Stimulated activated CD4-positive, alpha-beta T cell treated with anti-CD3 and anti-CD28 coated beads, TNF-alpha, amount 100 ng/mL, for 1 hour (primary cell): ENCODE measurements at places on chromosomes 5 and 9.

- no peak for DNase-seq
Observed at GRCh38 chr5:32044939-32045338, 129.2 kb downstream of the GOLPH3 start.

DNA sequence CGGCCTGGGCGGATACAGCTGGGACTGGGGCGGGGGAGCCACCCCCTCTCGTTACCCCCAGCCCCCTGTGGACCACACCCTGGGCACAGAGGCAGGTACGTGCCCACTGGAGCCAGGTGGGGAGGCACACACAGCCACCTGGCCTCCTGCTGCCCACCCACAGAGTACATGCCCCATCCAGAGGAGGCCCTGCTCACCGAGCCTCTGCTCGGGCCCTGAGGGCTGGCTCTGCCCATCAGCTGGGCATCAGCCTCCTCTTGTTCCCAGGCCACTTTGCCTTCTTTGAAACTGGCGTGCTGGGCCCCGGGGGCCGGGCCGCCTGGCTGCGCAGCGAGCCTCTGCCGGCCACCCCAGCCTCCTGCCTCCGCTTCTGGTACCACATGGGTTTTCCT is 6.3 kb downstream of the MAMDC4 start:
- no peak for DNase-seq

DNA sequence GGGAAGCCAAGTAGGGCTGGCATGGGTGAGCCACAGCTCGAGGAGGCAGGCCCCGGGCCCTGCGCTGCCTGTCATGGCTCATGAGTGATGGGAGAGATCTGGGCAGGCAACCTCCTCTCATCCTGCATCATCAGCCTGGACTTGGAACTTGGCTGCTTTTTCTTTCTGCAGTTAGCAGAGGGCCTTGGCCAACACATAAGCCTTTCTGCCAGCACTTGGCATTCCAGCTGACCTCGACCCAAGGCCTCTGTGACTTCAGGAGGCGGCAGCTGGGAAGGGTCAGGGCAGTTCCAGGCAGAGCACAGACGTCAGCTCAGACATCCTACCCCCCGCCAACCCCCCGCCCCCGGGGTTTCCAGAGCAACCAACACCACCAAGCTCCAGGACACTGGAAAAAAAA is 7.6 kb downstream of the S1PR3 start:
- DNase-seq = no peak

GRCh38 chr9:36592801-36593583 is 20.3 kb downstream of the MELK start:
- no peak for DNase-seq

GRCh38 chr9:31637861-31638260 is 746.6 kb upstream of the ACO1 start:
- DNase-seq = no peak

DNA sequence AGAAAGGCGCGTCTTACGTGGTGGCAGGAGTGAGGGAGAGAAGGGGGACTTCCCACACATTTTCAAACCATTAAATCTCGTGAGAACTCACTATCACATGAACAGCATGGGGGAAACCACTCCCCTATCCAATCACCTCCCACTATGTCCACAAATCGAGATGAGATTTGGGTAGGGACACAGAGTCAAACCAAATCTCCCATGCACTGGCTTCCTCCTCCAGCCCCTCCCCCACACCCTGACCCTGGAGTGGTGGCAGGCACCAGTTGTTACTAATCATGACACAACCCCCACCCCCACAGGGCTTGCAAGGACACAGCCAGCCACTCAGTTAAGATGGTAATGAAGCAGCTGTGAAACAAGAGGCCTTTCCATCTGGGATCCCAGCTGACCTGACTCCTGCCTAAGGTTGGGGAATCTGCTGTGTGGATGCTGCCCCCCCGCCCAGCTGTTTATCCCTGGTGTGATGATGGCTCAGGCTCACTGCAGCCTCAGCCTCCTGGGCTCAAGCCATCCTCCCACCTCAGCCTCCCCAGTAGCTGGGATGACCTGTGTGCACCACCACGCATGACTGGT is 57.1 kb upstream of the FUBP3 start:
- no peak for DNase-seq

GRCh38 chr9:82808478-82808877 is 254.5 kb downstream of the RASEF start:
- no peak for DNase-seq

- DNase-seq = no peak
Observed at GRCh38 chr5:112059579-112060135, 302.7 kb upstream of the NREP start.

DNA sequence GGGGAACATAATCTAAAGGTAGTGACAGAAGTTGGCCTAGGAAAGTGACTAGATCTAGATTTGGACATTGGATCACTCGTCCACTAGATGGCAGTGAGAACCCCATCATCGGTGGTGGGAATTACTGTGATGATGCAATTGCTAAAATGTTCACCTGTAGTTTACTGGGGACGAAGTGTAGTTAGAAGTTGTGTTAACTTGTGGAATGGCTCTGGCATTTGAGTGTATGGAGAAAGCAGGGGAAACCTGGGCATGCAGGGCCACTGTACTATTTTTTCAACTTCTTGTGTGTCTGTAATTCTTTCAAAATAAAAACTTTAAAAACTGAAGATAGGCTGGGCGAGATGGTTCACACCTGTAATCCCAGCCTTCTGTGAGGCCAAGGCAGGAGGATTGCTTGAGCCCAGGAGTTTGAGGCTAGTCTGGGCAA is 75.5 kb downstream of the PHAX start:
- peak; percentile 41 for DNase-seq

DNA sequence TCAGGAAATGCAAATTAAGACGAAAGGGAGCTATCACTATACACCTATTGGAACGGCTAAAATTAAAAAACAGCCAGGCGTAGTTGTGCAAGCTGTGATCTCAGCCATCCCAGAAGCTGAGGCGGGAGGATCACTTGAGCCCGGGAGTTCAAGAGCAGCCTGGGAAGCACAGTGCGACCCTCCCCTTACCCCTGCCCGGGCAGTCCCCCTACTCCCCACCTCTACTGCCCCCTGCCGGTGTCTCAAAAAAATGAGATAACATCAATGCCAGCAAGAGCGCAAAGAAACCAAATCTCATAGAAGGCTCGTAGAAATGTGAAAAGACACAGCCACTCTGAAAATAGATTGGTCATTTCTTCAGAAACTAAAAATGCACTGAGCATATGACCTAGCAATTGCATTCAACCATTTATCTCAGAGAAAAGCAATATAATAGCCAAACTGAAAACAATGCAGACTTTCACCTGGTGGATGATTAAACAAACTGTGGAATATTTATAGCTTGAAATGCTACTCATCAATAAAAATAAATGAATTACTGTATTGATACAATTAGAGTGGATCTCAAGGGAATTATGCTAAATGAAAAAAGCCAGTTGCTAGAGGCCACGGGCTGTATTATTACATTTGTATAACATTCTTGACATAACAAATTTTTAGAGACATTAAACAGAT is 20.6 kb downstream of the OR2V2 start:
- no peak for DNase-seq

GRCh38 chr5:149959406-149960236 is 937 bp upstream of the SLC26A2 start:
- no peak for DNase-seq

- no peak for DNase-seq
Observed at GRCh38 chr5:15421921-15422412, 78.0 kb upstream of the FBXL7 start.

- no peak for DNase-seq
Observed at GRCh38 chr9:82466616-82467260, 478.2 kb downstream of the SPATA31D1 start.

- no peak for DNase-seq
Observed at GRCh38 chr9:114518599-114519022, 13.3 kb upstream of the WHRN start.

DNA sequence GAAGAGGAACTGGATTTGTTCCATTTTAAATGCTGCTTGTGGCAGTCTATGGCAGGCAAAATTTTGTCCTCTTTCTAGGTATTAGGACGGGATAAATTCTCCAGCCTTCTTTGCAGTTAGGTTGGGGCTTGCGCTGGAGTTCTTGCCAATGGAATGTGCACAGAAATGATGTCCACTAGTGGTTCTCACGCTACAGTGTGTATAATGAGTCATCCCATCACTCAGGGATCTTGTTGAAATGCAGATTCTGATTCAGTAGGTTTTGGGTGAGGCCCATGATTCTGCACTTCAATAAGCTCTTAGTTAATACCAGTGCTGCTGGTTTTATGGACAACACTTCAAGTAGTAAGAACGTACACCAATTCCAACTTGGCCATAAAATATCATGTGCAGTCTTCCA is 317.6 kb upstream of the KLF4 start:
- DNase-seq = no peak

GRCh38 chr9:93267091-93267541 is 83.2 kb downstream of the WNK2 start:
- DNase-seq = no peak

DNA sequence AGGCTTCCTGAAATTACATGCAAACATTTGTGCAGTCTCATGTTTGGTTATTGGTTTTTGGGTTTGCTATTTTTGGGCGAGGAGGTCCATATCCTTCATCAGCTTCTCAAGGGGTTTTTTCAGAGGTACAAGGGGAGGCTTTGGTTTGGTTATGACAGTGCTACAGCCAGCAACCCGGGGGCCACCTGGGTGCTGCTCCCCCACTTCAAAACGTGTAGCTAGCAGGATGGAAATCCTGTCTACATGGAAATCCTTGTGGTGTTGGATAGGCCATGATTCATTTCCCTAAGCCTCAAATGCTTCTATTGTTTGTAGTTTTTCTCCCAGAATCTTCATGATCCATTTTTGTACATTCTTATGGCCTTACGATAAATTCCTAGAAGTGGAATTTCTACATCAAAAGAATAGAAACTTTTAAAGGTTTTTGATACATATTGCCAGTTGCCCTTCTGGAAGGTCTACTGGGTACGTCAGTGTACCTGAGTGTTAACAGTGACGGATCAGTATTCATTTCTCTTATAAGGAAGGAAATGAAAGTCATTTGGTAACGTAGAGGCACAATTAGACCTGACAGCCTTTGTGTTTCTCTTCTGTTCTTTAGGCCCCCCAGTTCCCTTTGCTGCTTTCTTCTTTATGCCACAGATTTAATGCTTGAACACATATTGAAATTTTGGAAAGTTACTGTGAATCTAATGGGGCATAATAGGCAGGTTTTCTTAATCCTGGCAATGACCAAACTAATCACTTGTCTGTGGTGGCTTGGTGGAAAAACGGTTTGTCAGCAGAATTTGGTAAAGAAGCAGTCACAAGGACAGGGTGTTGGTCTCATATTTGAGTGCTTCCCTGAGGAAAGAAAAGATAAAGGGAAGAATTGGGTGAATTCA is 69.7 kb upstream of the ABL1 start:
- no peak for DNase-seq

DNA sequence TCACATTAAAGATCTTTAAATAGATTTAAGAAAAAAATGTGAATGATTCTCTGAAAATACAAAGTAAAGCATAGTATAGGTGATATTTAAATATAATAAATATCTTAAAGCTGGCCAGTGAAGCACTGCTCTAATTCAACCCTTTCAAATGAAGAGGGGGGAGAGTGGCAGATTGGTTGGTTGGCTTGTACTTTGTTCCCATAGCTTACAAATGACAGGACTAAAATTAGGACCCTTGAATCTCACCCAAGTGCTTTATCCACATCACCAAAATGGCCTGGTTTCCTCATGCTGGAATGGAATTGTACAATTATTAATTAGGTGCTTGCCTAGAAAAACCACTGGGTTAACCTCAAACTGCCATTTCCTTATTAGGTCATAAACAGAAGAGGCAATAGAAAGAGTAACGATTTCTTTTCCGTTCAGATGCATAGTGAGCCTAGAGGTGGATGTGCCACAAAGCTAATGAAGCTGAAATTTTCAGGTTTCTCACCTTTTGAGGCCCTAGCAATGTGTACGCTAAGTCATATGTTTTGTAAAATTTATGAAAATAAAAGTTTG is 354.5 kb upstream of the CDH6 start:
- no peak for DNase-seq

DNA sequence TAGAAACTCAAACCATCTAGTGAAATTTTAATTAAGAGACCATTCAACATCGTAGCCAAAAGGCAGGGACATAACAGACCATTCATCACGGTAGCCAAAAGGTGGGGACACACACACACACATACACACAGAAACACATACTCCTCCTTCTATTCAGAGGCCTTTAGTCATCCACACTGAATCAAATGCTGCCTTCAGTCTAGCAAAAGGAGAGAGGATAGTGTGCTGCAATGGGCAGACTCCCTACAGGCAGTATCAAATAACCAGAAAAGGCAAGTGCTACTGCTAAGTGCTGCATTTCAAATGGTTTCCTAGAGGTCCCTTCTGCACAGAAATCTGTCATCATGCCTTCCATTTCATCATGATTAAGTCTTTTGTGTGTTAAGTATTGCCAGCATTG is 303.9 kb downstream of the TRIM32 start:
- no peak for DNase-seq

GRCh38 chr5:89015409-89015808 is 132.4 kb upstream of the MEF2C start:
- no peak for DNase-seq

GRCh38 chr5:99019812-99020697 is 91.2 kb upstream of the CHD1 start:
- no peak for DNase-seq

DNA sequence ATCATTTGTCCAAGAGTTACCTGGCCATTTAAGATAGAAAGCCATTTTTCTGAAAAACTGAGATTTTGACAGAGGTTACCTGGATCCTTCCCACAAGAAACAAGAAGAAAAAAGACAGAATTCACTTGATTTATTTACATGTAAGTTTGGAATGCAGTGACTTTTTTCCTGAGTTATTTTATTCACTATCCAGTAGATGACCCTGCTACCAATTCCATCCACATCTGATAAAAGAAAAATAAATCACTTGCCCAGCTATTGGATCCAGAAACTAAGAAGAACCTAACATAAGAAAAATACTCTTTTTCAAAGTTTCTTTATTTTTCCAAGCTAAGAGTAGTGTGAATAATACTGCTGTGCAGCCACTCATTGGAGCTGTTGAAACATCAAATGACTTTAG is 275.2 kb downstream of the CETN3 start:
- no peak for DNase-seq

GRCh38 chr9:740221-740620 is 101.3 kb upstream of the DMRT1 start:
- DNase-seq = no peak

- DNase-seq = no peak
Observed at GRCh38 chr5:74538206-74538661, 102.3 kb downstream of the ENC1 start.
